ENCODE measurements at places on chromosomes 6 and 20.

- DNase-seq: peak; percentile 79
These were observed 5.6 kb upstream of the CNPY3 start for GRCh38 chr6:42923666-42924065.

DNA sequence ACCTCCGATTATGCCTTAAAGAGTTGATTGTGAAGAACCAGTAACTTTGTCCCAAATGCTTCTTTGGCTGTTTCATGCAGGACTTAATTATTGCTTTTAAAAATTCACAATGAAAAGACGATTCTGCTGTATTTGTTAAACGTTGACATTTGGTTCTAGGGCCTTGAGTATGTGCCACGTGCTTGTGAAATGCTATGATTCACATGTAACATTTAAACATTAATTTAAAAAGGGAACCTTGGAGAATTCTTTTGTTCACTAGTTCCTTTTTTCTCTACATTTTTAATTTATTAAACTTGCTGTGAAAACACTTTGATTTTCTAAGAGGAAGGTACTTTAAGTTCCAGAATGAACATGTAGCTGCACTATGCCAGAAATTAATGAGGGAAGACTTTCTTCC, 9.5 kb downstream of the GZF1 start:
- no peak for DNase-seq

DNA sequence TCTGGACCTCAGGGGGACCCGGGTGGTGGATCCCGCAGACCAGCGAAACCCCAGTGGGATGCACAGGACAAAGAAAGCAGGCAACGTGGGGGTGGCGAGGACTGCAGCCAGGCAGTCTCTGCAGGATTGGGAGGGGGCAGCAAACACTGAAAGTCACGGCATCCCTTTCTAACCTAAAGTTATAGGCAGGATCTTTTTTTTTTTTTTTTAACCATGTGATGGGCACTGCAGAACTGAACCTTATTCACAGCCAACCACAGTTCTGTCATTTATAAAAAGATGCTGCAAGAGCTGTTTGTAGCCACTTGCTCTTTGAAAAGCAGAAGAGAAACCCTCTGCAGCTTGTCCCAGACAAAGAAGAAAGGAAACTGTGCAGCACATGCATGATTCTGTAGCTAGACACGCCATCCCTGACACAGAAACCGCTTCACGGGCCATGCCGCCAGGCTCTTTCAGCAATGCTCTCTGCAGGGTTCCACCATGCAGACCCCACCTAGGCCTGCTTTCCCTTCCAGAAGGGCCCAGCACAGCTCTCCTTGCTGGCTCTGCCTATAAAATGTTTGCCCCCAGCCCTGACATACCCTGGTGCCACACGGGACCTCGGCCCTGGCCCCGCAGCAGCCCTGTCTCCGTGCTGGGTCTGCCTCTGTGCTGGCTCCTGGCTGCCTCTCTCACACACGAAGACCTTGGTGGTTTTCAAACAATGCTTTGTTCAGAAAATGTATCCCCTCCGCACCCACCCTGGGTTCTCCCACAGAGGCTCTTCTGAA, 70.8 kb downstream of the PYGB start:
- no peak for DNase-seq

GRCh38 chr6:2921520-2922115, 18.5 kb upstream of the SERPINB9 start:
- no peak for DNase-seq

All from SK-MEL-5 (cell line).